ENCODE measurements at places on chromosomes 12 and 14.

DNA sequence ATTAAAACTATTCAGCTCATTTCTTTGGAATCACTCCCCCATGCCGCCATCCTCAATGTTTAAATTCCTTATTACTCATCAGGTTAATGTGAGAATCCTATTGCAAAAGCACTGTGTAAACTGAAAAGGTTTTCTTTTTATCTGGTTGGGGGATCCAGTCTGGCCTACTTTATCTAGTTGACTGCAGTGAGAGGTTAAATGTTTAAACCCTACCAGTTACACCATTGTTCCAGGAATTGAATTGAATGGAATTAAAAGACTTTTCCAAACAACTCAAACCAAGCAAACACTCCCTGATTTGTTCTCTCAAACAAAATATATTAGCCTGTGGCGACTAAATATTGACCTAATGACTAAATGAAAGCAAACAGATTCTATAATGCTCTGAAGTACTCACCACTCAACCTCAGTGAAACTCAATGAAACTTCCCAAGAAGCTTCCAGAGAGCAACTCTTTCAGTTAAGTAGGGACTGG, 100.5 kb downstream of the VEZT start:
- no peak for DNase-seq

GRCh38 chr14:94122438-94122837, 7.0 kb downstream of the IFI27L2 start:
- no peak for DNase-seq

- no peak for DNase-seq
Observed at GRCh38 chr12:54625598-54625997, 9.1 kb downstream of the LACRT start.

DNA sequence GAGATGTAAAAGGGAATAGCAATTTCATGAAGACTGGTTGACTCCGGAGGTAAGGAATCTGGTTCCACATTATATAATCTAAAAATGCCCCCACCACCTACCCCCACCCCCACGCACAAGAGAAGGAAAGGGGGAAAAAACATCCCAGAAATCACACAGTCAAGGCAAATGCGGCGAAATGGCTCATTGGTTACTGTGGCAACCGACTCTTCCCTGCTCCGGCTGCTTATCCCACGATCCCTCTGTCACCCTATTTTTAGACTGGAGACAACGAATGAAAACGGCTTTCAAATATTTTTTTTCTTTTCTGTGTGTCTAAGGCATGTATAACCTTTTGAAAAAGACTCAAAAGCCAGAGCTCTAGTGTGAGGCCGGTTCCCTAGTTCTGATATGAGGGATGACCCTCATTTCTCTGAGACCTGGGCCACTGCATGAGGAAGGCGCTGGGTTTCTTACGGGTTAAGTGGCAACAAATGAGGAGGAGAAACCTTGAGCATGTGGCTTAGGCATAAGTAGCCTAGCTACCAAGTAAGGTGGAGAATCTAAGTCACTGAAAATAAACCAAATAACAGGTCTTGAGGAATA, 148.3 kb upstream of the GRIN2B start:
- no peak for DNase-seq

GRCh38 chr14:102927346-102927877, 4.9 kb downstream of the AMN start:
- no peak for DNase-seq

GRCh38 chr12:124564232-124564958, 3.0 kb downstream of the NCOR2 start:
- DNase-seq = no peak

DNA sequence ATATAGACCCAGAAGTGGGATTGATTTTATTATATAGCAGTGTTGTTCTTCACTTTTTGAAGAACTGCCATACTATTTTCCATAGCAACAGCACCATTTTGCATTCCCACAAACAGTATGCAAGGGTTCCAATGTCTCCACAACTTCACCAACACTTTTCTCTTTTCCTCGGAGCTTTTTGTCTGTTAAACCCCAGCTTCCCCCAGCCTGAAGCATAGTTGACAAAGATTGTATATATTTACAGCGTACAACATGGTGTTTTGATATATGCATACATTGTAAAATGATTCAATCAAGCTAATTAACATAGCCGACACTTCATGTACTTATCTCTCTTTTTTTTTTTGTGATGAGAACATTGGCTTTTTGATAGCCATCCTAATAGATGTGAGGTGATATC, 357.1 kb downstream of the APAF1 start:
- DNase-seq = no peak

DNA sequence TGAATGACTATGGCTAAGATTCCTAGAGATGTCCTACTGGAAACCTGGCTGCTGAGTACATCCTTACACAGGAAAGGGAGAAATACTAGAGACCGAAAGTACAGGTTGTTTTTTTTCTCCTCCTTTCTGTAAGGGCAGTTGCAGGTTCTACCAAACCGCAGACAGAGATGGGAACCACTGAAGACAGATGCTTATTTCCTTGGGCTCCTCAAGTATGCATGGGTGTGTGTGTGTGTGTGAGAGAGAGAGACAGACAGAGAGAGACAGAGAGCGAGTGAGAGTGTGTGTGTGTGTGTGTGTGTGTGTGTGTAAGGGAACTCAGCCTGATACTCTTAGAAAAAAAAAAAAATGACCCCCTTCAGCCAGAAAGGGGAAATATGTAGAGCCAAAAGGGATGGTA, 42.5 kb downstream of the MAP4K5 start:
- no peak for DNase-seq

DNA sequence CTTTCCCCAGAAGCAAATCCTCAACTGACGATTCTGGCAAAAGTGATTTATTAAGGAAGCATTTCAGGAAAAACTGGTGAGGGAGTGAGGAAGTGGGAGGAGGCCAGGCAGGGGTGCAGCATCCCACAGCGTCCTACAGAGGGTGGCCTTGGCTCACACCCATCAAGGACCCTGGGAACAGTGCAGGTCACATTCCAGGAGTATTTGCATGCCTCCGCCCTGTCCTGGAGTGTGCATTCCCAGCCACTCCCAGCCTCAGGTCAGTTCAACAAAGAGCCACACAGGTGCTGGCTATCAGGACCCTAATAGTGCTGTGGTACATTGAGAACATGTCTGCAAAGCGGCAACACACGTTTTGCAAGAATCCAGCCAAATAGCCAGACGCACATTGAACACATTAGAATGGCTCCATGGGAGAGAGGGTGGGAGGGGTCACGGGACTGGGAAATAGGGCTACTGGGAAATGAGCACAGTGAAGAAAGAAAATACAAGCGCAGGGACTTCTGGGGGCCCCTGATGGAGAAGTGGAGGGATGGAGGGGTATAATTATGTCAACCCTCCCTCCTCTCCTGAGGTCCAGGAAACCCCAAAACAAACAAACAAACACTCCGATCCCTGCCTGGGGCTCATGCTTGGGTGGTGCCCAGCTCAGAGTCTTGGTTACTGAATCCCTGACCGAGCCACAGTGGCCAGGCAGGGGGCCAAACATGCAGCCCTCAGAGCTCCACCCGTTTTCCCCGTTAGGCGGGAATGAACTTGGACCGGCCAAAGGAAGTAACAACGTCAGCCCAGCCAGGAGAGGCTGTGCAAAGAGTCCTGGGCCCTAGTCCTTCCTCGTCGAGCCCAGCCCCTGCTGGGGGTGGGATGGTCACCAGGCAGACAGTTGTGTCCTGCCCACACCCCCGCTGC, 36.5 kb downstream of the CMKLR1 start:
- DNase-seq = no peak

DNA sequence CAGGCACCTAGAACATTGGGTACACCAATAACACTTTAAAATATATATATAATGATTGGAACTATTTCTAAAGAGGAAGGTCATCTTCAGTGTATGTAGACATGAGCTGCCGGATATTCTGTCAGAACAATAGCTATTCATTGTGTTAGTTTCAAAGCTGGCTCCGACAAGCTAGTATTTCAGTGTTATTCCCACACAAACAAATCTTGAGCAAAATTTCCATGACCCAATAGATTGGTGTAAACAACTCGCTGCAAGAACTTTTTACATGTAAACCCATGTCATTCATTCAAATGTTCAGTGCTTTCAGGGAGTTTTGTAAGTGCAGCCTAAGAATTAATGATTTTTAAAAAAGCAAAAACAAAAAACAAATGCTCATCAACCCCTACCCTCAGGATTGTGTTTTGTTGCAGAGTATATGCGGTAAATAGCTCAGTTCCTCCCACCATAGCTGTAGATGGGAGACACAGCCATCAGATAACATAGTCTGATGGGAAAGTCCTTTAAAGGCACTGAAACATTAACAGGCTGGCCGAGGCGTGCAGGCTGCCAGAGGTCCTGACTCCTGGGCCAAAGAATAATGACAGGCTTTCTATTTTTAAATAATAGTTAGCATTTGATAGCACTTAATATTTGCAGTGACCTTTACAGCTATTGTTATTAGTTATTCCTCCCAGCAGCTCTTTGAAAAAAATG, 150.3 kb upstream of the ARHGAP5 start:
- DNase-seq = peak; percentile 54

DNA sequence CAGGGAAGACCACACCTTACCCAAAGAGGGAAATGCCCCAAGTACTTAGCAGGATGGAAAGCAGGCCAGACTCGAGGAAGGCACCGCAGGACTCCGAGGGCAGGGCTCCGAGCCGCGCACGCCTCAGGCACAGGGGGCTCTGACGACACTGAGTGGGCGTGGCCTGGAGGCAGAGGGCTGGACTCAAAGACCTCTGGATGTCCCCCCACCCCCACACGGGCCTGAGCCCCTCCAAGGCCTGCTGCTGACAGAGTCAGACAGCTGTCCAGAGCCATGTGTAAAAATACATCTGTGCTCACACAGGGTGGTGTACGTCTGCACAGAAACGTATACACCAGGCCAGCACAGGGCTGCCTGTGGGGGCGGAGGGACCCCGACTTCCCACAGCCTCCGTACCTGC, 1.4 kb downstream of the AKT1 start:
- peak; percentile 56 for DNase-seq

DNA sequence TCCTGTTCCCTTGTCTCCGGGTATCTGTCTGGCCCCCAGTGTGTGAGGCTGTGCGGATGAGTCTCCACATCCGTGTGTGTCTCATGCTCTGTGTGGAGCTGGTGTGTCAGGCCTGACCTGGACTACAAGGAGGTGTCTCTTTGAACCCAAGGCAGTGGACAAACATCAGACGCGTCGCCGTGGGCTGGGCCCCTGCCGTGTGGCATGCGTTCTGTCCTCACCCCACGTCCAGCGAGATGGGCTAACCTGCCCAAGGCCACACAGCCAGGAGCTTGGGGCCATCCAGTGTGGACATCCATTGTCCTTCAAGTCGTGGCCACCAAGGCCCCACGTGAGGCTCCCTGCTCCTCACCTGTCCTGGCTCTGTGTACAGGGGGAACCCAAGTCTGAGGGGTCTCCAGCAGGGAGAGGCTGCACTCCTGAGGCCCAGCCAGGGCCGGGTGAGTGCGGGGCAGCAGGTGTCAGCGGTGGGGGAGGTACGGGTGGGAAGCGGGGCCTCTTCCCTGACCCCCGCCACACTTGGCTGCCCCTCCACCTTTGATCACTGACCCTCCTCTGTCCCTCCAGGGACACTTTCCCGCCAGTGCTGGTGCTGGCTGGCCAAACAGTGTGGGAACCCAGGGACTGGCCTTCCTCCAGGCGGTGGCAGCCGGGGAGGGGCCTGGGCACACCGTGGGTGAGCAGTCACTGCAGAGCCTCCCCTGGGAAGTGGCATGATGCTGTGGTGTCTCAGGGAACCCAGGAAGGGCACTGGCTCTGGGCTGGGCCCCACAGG, 48.5 kb downstream of the CYP46A1 start:
- DNase-seq = no peak

DNA sequence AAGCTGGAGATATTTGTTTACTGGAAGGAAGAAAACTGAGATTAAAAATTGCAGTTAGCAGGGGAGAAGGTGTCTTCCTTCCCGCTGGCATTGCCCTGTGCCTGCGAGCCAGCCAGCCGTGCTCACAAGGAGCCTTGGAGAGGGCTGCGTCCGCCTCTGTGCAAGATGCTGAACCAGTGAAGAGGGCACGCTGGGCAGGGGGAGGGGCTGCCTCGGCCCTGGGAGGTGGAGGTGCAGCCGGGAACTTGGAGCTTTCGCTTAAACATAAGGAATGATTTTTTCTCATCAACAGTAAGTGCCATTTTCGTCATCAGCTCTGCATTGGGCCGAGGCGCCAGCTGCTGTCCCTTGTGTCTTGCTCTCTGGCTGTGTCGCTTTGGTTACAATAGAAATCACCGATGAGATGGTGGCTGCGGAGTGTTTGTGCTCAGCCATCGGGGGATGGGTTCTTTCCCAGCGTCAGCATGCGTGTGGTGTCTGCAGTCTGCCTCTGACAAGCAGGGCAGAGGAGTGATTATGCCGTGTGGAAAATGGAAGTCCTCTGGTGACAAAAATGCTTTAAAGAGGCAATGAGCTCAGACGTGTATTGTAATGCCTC, 97.3 kb downstream of the ESR2 start:
- peak; percentile 4 for DNase-seq

- DNase-seq = no peak
Observed at GRCh38 chr14:37034410-37035285, 137.8 kb downstream of the SLC25A21 start.

- no peak for DNase-seq
Observed at GRCh38 chr14:90830931-90831701, 14.9 kb upstream of the TTC7B start.

DNA sequence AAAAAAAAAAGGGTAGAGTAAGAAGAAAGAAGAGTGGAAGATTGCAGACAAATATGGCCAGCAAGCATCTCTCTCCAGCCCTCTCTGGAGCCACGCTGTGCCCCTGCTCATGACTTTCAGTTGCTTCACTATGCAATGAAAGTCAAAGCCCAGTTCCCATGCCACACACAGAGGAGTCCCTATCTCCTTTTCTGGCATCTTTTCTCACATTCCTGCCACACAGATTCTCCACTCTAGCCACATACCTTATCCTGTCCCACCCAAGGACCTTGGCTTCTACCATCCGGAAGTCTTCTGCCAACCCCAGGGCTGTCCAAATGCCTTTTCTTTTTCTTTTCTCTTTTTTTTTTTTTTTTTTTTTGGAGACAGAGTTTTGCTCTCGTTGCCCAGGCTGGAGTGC, 39.3 kb upstream of the CAPRIN2 start:
- DNase-seq = no peak

DNA sequence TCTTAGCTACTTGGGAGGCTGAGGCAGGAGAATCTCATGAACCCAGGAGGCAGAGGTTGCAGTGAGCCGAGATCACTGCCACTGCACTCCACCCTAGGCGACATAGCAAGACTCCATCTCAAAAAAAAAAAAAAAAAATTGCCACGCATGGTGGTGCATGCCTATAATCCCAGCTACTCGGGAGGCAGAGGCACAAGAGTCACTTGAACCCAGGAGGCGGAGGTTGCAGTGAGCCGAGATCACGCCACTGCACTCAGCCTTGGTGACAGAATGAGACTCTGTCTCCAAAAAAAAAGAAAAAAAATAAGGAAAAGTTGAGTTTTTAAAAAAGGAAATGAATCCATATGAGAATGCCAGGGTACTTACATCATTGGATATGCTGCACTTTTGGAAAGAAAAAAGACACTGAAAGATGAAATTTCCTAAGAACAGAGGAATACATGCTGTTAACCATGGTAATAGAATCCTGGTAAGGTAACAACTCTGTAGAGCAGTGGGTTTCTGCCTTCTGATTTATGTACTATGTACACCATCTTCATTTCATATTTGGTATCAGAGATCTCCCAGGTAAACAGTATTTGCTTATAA, 222.7 kb downstream of the ERC1 start:
- no peak for DNase-seq
